Bronchial smooth muscle cell (primary cell): ENCODE measurements at places on chromosomes 16 and 17. TPM values are rescaled to one million over a fixed set of nuclear protein-coding genes. Genes with fewer than 3 reads are reported as not detected.

Gene CES3
- 0.17 and 0.95 TPM in 2 replicates for total RNA-seq

Gene WNK4
- 0.09 and 0.32 TPM in 2 replicates for total RNA-seq

Gene WFDC1
- total RNA-seq, result 0.17 and 0.47 TPM in 2 replicates

Gene SCNN1G
- total RNA-seq, result not detected in 2 replicates

Gene PAFAH1B1
- total RNA-seq, result 90.5 and 129 TPM in 2 replicates

Gene C1QTNF1
- total RNA-seq, result 4.7 and 5.4 TPM in 2 replicates

Gene SPN
- total RNA-seq, result under 0.01 TPM in 1 of 2 replicates, not detected in the other

Gene SLC16A6
- 0.09 and 0.32 TPM in 2 replicates for total RNA-seq

Gene PRSS21
- total RNA-seq, result 1.6 TPM in 1 of 2 replicates, not detected in the other

Gene TBX2
- 26.5 and 31.3 TPM in 2 replicates for total RNA-seq
